ENCODE measurements at places on chromosomes 11 and 22. TPM values are rescaled to one million over a fixed set of nuclear protein-coding genes. Genes with fewer than 3 reads are reported as not detected.

The CEP126 gene
- 0.38 TPM for total RNA-seq

The MYOD1 gene
- not detected for total RNA-seq

The PAX6 gene
- total RNA-seq, result 0.13 TPM

The OR2AT4 gene
- total RNA-seq, result not detected

The RTN4RL2 gene
- total RNA-seq, result not detected

The TECTA gene
- total RNA-seq, result 0.32 TPM

The ZNF408 gene
- total RNA-seq, result 3.7 TPM

The MIAT gene
- total RNA-seq, result 0.16 TPM

The MCAT gene
- 7.1 TPM for total RNA-seq

Measured in bladder microvascular endothelial cell (primary cell).